SK-N-MC (cell line): ENCODE measurements at places on chromosomes 1 and 21.

DNA sequence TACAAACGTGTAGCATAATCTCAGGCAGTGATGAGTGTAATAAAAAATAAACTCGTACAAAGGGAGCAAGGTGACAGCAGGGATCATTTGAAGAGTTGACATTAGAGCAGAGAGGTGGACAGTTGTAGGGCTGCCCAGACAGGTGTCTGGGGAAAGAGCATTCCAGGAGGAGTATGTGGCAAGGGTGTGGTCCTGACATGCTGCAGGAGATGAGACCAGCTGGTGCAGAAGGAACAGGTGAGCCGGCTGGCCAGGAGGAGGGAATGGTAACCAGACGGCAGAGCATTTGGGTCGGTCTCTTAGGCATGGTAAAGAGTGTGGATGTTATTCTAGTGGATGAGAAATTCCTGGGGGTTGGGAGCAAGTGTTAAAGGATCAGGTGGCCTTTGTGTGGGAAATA is 306.3 kb downstream of the LMX1A start:
- DNase-seq: no peak

- no peak for DNase-seq
Observed at GRCh38 chr1:211493876-211494653, 2.1 kb upstream of the RD3 start.

GRCh38 chr1:66298464-66298863 is 235.5 kb upstream of the SGIP1 start:
- DNase-seq: no peak

DNA sequence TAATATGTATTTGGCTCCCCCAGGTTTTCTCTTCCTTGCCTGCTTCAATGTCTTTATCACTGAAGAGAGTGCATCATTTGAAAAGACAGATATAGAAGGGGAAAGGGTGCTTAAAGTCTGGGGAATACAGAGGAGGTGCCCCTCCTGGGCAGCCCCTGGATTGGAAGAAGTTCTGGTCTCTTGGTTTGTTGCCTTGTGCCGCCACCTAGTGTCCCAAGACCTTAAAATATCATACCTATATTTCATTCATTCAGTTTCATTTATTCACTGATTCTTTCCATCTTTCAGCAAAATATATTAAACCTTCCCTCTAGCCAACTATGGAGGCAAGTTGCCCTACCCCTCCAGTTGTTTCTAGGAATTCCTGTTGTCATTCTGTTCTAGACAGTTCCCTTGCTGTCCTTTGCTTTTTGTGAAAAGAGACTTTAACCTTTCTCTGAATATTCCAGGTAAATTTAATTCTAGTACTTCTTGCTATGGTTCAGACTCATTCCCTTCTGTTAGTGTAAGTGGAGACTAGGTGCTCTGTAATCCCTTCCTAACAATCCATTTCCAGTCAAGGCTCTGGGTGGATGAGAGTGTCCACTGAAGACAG is 56.1 kb downstream of the MEF2D start:
- DNase-seq: no peak

DNA sequence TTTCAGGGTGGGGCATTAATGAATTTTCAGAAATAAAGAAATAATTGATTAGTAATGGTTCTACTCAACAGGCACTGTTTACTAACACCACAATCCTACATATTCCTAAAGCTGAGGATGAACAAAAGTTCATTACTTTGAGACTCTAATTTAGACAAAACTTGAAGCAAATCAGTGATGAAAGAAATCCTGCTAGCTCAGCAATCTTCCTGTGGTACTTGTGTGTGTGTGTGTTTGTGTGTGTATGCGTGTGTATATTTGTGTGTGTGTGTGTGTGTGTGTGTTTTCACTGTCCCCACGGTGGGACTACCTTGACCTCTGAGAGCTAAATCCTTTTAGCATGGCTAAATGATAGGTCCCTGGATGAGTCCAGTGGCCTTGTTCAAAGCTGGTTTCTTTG is 48.5 kb upstream of the RAB3GAP2 start:
- DNase-seq: no peak

DNA sequence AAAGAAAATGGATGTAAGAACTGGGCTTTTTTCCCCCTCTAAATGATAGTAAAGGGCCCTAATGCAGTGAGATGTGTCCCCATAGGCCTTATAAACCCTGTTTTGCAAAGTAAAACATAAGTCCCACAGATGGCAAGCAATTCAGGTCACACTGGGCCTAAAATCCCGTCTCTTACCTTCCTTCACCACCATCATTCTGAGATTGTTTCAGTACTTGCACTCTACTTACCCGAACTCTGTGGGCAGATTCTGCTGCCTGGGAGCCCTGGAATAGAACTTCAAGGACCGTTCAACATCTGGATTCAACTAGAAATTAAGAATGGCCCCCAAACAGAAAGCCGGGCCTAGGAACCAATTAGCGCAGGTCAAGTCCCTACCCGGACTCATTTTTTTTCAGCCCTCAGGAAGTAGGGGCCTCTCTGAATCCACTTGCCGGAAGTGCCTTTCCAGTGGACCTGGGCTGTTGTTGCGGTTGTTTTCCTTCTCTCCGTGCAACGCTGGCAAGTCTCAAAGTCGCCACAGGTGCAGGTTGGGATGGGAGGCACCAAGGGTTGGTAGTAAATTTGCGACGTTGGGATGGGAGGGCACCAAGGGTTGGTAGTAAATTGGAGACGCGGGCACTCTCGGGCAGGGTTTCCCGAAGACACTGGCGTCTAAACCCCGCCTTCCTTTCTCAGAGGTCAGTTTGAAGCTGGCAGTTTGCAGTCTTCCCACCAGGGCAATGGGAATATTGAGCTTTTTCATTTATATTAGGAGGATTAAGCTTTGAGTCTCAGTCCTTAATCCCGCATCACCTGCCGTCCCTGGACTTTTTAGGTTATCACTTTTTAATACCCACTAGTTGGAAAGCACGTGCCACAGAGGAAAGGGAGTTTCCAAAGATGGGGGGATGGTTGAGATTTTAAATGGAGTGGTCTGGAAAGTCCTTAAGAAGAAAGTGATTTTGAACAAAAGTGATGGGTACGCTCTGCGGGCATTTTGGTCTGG is at the start of gene TMEM69:
Gene TMEM69, plus strand, starts transcription at position 428 of the 987 bp plus-strand sequence. CDS start 2,888 bp downstream, outside the sequence.
- peak; percentile 81 for DNase-seq

- DNase-seq: no peak
Observed at GRCh38 chr1:53043271-53043670, 18.7 kb upstream of the PODN start.

DNA sequence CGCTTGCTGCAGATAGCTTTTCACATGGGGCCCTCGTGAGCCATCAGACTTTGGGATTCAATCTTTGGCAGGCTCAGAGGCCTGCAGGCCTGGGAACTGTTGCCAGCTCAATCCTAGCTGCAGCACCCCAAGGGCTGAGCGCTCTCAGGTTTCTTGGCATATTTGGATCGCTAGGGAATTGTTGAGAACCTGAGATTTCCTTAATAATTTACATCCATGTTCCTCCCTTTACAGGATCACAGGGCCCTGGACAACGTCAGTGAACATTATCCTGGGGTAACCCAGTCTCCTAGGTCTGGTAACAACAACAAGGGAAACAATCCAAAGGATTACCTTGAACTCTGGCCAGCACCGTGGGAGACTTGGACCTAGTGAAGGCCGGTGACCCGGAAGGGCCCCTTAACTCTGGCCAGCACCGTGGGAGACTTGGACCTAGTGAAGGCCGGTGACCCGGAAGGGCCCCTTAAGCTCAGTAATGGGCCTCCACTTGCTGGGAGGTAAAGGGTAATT is 49.3 kb upstream of the NEK2 start:
- no peak for DNase-seq

DNA sequence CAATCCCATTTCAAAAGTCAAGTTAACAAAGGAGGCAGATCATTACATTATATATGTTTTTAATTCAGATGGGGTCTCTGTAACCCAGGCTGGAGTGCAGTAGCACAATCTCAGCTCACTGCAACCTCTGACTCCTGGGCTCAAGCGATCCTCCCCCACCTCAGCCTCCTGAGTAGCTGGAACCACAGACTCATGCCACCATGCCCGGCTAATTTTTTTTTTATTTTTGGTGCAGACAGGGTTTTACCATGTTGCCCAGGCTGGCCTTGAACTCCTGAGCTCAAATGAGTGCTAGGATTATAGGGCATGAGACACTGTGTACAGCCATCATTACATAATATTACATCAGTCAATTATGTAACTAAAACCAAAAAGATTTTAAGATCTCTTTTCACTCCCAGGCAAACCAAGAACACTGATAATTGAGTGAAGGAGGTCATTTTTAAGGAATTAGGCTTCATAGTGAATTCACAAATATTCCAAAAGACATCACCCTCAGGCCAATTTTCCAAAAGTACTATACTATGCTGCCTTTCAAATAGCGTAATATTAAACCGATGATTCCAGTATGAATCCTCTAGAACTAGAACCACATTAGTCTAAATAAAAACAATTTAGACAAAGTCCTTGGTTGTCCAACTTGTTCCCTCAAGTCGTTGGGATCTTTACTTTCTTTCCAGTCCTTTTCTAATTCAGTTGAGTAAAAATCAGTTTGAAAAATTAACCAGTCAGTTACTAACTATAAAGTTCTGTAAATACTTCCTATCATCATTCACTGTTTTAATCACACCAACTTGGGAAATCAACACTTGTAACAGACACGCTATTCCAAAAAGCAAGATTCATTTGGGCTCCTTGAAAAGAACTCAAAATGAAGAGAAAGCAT is 16.1 kb downstream of the TOMM20 start:
- no peak for DNase-seq

GRCh38 chr1:111203681-111204200 is 3.3 kb upstream of the DENND2D start:
- DNase-seq: no peak

DNA sequence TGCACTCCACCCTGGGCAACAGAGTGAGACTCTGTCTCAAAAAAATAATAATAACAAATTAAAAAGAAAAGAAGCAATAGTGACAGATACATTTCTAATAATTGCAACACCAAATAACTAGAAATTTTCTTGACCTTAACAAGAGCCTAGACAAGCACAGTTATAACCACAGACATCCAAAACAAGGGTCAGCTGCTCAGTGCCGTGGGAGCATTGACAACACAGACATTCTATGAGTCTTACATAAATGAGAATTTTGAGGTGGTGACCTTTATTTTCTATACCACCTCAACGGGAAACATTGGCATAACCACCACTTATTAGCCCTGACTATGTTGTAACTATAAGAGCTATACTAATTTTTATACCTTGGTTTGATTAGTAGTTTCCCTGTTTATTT is 156.1 kb downstream of the NR5A2 start:
- DNase-seq: no peak

- DNase-seq: no peak
Observed at GRCh38 chr1:34372891-34373290, 196.2 kb downstream of the C1orf94 start.

- DNase-seq: no peak
Observed at GRCh38 chr1:202967684-202968281, 726 bp upstream of the CYB5R1 start.

DNA sequence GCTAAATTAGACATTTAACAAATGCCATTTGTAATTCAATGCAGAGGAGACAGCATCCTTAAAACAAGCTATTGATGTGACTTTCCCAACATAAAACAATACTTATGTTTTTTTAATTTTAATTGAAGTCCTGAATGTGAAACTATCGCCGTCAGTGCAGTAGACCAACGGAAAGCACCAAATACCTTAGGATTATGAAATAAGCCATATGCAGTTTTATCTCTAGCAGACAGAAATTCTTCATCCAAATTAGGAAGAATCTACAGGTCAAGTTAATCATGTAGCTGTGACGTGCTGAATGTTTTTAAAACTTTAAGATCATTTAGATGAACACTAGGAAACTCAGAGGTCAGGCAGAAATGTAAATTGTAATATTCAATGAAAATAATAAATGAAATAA is 714 bp upstream of the ST6GALNAC5 start:
- no peak for DNase-seq

GRCh38 chr1:18121072-18121820 is 13.6 kb downstream of the IGSF21 start:
- DNase-seq: no peak

- no peak for DNase-seq
Observed at GRCh38 chr1:24555591-24556413, at the start of gene NCMAP. Gene NCMAP, plus strand, starts transcription at chr1:24556087. Its CDS starts 39,344 bp downstream, at chr1:24595431.

DNA sequence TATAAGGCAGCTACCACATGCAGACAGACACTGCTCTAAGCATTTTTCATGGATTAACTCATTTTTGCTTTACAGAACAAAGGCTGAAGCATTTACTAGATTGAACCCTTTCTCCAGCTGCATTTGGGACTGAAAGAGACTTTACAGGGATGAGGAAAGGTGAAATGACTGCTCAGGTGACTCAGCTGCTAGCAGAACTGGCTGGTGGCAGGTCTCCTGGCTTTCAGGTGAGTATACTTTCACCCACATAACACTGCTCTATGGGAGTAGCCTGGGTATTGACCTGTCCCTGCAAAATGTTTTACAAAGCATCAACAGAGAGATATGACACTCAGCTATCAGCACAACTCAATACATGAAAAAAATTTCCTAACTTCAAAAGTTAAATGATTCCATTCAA is 2.6 kb upstream of the CCDC185 start:
- no peak for DNase-seq

DNA sequence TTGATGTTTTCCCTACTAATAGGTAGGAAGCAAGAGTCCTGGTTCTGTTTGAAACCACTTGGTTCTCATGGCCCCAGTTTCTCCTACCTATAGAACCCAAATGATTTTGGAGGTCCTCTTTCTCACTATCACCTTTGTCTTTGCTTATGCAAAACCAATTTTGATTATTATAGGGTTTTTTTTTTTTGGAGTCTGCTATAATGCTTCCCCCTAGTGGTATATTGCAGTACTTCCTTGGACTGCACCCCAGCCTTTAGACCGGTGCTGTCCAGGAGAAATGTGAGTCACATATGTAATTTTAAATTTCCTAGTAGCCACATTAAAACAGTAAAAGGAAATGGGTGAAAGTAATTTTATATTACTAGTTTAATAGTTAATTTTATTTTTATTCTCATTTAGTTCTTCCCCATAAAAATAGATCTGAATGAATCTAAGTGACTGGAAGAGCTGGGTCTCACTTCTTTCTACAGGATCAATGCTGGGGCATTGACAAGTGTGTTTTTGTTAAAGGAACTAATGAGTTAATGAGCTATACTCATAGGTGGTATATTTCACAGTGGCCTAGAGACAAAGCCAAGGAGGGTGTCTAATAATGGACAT is 10.6 kb downstream of the FCMR start:
- no peak for DNase-seq

DNA sequence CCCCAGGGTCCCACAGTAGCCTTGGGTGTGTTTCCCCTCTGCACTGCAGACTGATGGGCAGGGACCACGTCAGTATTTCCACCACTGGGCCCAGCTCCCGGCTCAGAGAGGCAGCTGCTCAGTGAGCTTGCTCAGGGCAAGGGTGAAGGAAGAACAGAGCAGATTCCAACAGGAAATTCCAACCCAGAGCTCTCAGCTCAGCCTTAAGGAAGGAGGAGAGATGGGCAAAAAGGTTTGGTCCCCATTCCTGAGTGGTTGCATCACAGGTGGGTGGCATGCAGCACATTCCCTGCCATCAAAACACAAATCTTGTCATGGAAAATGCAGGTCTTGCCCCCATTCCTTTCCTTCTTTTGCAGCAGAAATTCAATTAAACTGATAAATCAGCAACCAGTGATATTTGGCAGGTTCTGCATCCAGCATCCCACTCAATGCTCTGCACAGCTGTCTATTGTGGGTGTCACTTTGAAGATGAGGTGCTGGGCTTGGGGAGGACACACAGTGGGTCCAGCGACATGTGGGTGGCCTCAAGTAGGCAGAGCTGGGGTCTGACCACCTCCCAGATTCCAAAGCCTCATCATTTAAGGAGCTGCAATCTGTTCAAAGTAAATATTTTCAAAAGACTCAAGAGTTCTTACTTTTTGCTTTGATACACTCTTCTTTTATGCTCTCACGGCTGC is 315.4 kb downstream of the DSCAM start:
- no peak for DNase-seq

- no peak for DNase-seq
Observed at GRCh38 chr1:168031198-168031597, 94.3 kb upstream of the MPC2 start.
